ENCODE measurements at places on chromosomes 2 and 18. TPM values are rescaled to one million over a fixed set of nuclear protein-coding genes. Genes with fewer than 3 reads are reported as not detected.

Gene TMEM17
- 0.19 TPM for total RNA-seq

Gene NIFK
- 177 TPM for total RNA-seq

Gene CLEC4F
- not detected for total RNA-seq

Gene ALKAL2
- total RNA-seq = 0.28 TPM

Gene WDR43
- total RNA-seq = 190 TPM

Gene DIPK1C
- total RNA-seq = not detected

Gene HOXD13
- not detected for total RNA-seq

Gene ERFE
- total RNA-seq = 0.24 TPM

Gene KIF5C
- 16.9 TPM for total RNA-seq

DNA sequence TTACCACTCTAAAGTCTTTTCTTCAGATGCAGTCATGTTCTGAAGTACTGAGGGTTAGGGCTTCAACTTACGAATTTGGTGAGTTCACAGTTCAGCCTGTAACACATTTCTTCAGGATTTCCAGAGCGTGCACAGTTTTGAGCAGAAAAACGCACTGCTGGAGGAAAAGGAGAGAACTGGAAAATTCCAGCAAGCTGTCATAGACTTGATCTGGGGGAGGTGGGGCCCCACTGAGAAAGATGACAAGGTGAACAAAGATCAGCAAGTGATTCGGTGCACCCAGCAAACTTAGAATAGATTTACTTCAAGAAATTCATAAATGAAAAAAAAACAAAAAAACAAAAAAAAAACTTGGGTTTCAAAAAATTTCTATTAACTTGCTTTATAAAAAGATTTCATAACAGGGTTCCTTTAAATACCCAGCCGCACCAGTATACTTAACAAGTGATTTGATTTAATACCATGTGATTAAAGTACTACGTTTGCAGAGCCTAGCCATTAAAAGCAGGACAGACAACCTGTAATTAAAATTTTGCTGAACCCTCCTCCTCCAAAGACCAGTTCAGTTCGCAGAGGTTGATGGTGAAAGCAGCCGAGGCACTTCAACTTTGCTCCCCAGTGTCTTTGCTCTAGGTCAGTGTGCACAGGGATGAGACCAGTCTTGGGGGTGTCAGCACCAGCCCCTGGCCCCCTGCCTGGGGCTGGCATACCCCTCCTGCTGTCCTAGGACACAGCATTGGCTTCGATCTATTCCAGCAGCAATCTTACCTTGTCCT is 30.5 kb downstream of the CTIF start:
- no peak overlapping the region for H3K4me3 ChIP-seq
- H3K27me3 ChIP-seq = no peaks in the 10 kb centered on the region
- peaks cover under 1% of the 10 kb centered on the region for H3K4me1 ChIP-seq
- no peaks in the 10 kb centered on the region for H3K36me3 ChIP-seq
- no peak for DNase-seq

- H3K4me3 ChIP-seq = peak overlapping the region; percentile 94
- peaks cover 22% of the 10 kb centered on the region for H3K36me3 ChIP-seq
- H3K4me1 ChIP-seq = peaks cover 73% of the 10 kb centered on the region
- no peaks in the 10 kb centered on the region for H3K27me3 ChIP-seq
- DNase-seq = peak; percentile 87
Measured at GRCh38 chr18:24014986-24015638, 558 bp downstream of the TTC39C start.

DNA sequence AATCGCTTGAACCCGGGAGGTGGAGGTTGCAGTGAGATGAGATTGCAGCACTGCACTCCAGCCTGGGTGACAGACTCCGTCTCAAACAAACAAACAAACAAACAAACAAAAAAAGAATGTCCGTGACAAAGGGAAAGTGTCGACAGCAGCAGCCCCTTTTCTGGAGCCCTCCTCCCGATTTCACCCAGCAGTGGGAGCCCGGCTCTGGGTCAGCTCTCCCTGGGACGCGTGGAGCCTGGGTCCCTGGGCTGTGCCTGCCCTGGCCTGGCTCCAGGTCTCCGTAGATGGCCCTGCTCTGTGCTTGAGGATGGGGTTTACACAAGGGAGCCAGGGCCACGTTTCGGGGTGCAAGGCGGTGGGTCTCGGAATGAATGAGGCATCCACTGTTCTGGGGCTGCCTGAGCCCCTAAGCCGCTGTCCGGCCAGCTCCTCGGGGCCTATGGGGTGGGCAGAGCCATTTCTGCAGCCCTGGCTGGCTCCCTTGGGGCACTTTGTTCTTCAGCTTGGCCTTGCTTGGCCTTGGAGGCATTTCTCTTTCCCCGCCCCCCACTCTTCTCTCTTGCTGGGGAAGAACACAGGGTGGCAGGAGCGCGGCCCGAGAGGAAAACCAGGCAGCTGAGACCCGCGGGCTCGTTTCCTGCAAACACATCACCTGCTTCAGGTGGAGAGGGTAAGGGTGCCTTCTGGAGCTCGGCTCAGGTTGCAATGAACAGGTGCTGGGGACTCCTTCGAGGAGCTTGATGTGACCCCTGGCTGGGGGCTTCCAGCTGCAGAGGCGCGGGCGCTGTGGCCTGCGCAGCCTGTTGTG is 29.1 kb downstream of the RTP5 start:
- no peak overlapping the region for H3K27ac ChIP-seq
- peaks cover 10% of the 10 kb centered on the region for H3K36me3 ChIP-seq
- no peak for DNase-seq

- no peaks in the 10 kb centered on the region for H3K27me3 ChIP-seq
- H3K36me3 ChIP-seq = no peaks in the 10 kb centered on the region
- no peak overlapping the region for H3K27ac ChIP-seq
- DNase-seq = no peak
Measured at GRCh38 chr2:155687181-155687580, 645.3 kb downstream of the NR4A2 start.

DNA sequence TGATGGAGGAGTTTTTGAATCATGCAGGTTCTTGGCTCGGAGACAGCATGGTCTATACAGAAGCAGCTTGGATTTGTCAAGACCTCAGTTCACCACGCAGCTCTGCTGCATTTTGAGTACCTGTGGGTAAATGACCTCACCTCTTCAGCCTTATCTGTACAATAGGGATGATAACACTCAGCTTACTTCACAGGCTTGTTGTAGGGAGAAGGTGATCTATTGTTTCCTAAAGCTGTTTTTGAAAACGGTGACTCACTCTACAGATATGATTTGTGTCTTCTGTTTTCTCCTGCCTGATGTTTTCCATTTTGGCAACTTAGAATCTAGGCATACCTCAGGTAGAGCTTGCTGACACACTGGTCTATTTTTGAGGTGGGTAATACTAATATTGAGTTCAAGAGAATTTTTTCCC is 80.3 kb downstream of the FMNL2 start:
- peak; percentile 59 for DNase-seq
- peak overlapping the region; percentile 24 for H3K4me3 ChIP-seq
- H3K27me3 ChIP-seq = no peaks in the 10 kb centered on the region
- H3K4me1 ChIP-seq = peaks cover 31% of the 10 kb centered on the region

DNA sequence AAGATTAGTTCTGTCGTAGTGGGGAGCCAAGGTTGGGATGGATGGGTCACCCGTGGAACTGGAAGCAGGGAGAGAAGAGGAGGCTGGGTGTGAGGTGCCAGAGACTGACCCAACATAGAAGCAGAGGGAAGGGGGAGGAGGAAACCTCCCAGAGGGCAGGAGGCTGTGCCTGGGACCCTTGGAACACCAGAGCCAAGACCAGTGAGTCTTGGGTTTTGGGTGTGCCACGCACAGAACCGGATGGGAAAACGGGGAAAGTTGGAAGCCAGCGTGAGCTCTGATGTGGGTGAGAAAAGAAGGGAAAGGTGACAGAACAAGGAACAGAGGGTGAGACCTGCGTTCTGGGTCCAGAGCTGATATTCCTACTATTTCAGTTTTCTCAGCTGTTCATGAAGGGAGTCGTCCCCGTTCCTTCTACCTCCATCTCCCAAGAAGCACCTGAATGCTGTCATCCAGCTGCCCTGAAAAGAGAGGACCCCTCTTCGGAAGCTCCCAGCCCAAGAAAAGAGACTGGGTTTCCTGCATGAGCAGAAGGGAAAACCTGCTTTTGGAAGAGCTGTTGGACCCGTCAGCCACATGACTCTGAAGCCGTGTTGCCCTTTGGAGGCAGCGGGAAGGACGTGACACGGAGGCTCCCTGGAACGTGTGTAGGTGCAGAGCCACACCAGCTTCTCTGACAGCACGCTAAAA is 250.1 kb downstream of the NDUFA10 start:
- no peak for DNase-seq
- H3K27me3 ChIP-seq = peaks cover 2% of the 10 kb centered on the region
- H3K27ac ChIP-seq = no peak overlapping the region
- no peak overlapping the region for H3K4me3 ChIP-seq
- no peaks in the 10 kb centered on the region for H3K36me3 ChIP-seq
- H3K4me1 ChIP-seq = no peaks in the 10 kb centered on the region

DNA sequence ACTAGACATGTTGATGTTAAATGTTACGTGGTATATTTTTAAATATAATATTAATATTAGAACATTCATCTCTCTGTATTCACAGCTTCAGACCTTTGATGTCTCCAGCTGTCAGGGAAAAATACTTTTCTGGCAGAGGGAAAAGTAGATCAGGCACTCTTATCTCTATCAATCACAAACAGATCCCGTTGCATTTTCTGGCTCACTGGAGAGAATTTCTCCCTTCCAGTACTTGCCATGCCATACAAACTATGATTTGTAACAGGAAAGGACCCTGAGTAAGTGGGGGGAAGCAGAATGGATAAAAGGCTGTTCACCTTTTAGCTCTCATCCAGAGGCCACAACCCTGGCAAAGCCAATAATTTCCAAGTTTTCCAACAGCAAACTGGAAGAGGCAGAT is 158.0 kb downstream of the TCF4 start:
- no peak overlapping the region for H3K4me3 ChIP-seq
- H3K27ac ChIP-seq = no peak overlapping the region
- no peaks in the 10 kb centered on the region for H3K4me1 ChIP-seq
- DNase-seq = no peak
- no peaks in the 10 kb centered on the region for H3K36me3 ChIP-seq

- H3K27me3 ChIP-seq = no peaks in the 10 kb centered on the region
- H3K27ac ChIP-seq = no peak overlapping the region
- H3K4me3 ChIP-seq = no peak overlapping the region
- H3K4me1 ChIP-seq = no peaks in the 10 kb centered on the region
Measured at GRCh38 chr18:31250902-31251301, 67.1 kb upstream of the DSG1 start.

DNA sequence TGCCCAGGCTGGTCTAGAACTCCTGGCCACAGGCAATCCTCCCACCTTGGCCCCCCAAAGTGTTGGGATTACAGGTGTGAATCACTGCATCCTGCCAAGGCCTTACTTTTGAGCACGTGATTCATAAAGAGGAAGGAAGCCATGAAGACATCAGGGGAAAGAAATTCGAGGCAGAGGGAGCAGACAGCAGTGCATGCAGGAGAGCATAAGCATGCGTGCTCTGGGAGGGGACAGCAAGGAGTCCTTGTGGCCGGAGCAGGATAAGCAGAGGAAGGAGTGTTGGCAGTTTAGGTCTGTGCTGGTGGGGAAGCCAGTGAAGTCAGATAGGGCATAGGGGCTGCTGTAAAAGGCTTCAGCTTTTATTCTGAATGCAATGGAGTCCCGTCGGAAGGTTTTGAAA is 400.5 kb upstream of the RAB12 start:
- no peaks in the 10 kb centered on the region for H3K36me3 ChIP-seq
- no peaks in the 10 kb centered on the region for H3K27me3 ChIP-seq
- no peak overlapping the region for H3K4me3 ChIP-seq

GRCh38 chr18:3454365-3455089 is 4.6 kb downstream of the TGIF1 start:
- peak overlapping the region; percentile 96 for H3K4me3 ChIP-seq
- peaks cover 61% of the 10 kb centered on the region for H3K36me3 ChIP-seq
- peak; percentile 84 for DNase-seq
- no peaks in the 10 kb centered on the region for H3K27me3 ChIP-seq
- peaks cover 66% of the 10 kb centered on the region for H3K4me1 ChIP-seq

DNA sequence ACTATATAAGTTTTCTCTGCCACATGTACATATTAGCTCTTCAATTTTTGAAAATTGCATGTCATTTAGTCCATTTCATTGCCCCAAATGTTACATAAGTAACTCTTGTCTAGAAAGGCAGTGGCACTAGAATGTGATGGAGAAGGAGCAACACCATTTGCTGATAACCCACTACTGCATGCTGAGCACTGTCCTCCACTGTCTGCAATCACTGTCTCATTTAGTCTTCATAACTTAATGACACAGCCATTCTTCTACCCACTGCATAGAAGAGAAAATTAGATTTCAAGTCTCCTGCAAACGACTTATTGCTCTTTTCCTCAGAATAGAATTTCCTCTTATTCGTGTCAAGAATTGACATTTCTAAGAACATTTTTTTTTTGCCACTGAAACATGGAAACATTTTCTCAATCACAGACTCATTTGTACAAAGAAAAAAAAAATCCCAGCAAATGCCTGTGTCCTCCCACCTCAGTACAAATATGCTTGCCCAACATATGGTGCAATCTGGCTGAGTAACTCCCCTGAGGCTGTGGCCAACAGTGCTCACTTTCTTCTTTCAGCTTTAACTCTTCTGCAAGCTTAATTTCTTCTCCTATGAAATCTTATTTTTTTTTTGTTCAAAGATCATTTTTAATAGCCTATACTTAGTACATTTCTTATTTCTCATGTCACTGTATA is 768.6 kb upstream of the HS6ST1 start:
- no peaks in the 10 kb centered on the region for H3K36me3 ChIP-seq
- no peaks in the 10 kb centered on the region for H3K4me1 ChIP-seq
- no peak overlapping the region for H3K4me3 ChIP-seq
- H3K27ac ChIP-seq = no peak overlapping the region
- H3K27me3 ChIP-seq = peaks cover 4% of the 10 kb centered on the region

GRCh38 chr18:28183418-28184078 is 6.6 kb upstream of the CDH2 start:
- H3K27ac ChIP-seq = no peak overlapping the region
- H3K4me3 ChIP-seq = no peak overlapping the region
- H3K36me3 ChIP-seq = no peaks in the 10 kb centered on the region
- no peak for DNase-seq

DNA sequence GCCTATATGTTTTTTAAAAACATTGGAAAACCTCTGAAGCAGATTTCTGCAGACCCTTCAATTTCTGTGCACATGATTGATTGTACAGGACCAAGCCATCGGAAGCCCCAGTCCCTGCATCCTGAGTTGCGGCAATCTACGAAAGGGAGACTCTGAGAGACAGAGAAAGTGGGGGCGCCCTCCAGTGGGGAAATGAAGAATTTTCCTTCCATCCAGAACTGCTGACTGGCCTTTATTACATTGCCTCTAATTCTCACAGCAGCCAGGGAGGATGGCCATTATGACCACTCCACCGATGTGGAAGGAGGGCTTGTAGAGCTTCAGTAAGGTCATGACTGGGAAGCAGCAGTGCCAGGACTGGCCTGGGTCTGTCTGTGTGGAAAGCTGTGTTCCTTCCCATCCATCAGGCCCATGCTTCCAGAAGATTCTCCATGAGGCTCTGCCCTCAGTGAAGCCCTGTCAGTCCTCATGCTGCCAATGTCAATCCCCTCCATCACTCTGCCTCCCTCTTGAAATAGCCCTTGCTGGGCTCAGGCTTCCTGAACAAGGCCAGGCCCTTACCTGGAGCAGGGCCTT is 20.0 kb upstream of the RESP18 start:
- H3K36me3 ChIP-seq = no peaks in the 10 kb centered on the region
- peaks cover 36% of the 10 kb centered on the region for H3K27me3 ChIP-seq
- no peak overlapping the region for H3K27ac ChIP-seq
- H3K4me1 ChIP-seq = no peaks in the 10 kb centered on the region
- H3K4me3 ChIP-seq = no peak overlapping the region
- peak; percentile 90 for DNase-seq

All from activated CD4-positive, alpha-beta T cell treated with anti-CD3 and anti-CD28 coated beads, Interleukin-2, amount 10 ng/mL, durations not matched to agents 24 days and 14 days (primary cell).